ENCODE measurements at places on chromosomes 16 and 17.

- no peak for DNase-seq
Observed at GRCh38 chr16:2333231-2333630, 7.3 kb downstream of the ABCA3 start.

- DNase-seq = no peak
Observed at GRCh38 chr17:77332034-77332971, 191.5 kb downstream of the SEC14L1 start.

- DNase-seq = no peak
Observed at GRCh38 chr17:19539040-19539399, 5.4 kb downstream of the SLC47A1 start.

- no peak for DNase-seq
Observed at GRCh38 chr16:74627506-74628220, 20.7 kb upstream of the GLG1 start.

DNA sequence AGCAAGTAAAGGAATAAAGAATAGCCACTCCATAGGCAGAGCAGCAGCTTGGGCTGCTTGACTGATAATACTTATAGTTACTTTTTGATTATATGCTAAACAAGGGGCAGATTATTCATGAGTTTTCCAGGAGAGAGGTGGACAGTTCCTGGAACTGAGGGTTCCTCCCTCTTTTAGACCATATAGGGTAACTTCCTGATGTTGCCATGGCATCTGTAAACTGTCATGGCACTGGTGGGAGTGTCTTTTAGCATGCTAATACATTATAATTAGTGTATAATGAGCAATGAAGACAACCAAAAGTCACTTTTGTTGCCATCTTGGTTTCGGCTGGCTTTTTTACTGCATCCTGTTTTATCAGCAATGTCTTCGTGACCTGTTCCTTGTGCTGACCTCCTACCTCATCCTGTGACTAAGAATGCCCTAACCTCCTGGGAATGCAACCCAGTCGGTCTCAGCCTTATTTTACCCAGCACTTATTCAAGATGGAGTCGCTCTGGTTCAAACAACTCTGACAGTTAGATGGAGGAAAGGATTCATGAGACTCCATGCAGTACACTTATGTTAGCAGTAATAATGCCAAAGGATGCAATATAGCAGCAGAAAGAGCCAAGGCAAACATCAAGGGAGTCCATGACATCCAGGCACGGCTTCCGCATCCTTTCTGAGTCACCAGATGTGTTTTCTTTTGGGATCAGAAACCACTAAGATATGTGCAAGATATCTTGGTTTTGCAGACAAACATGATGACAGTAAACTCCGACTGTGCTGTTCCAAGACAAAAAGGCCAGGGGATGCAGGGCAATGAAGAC is 55.8 kb upstream of the B4GALNT2 start:
- peak; percentile 85 for DNase-seq

GRCh38 chr17:46020023-46020761 is 21.1 kb downstream of the STH start:
- DNase-seq = no peak
